ENCODE measurements at places on chromosomes 16 and 17. TPM values are rescaled to one million over a fixed set of nuclear protein-coding genes. Genes with fewer than 3 reads are reported as not detected.

TMEM88 gene
- 38.5 TPM for total RNA-seq

KCNJ16 gene
- total RNA-seq, result not detected

MMP2 gene
- total RNA-seq, result 69.2 TPM

EVPLL gene
- not detected for total RNA-seq

KRT33B gene
- total RNA-seq, result not detected

EPOP gene
- total RNA-seq, result 1.6 TPM

CCDC144A gene
- 1.5 TPM for total RNA-seq

KRT9 gene
- not detected for total RNA-seq

KRTAP4-9 gene
- not detected for total RNA-seq

NECAB2 gene
- total RNA-seq, result 0.77 TPM

C17orf67 gene
- total RNA-seq, result 0.63 TPM

TBC1D3I gene
- 0.63 TPM for total RNA-seq

CCL2 gene
- total RNA-seq, result 21.1 TPM

SHCBP1 gene
- total RNA-seq, result 7.6 TPM

DNA sequence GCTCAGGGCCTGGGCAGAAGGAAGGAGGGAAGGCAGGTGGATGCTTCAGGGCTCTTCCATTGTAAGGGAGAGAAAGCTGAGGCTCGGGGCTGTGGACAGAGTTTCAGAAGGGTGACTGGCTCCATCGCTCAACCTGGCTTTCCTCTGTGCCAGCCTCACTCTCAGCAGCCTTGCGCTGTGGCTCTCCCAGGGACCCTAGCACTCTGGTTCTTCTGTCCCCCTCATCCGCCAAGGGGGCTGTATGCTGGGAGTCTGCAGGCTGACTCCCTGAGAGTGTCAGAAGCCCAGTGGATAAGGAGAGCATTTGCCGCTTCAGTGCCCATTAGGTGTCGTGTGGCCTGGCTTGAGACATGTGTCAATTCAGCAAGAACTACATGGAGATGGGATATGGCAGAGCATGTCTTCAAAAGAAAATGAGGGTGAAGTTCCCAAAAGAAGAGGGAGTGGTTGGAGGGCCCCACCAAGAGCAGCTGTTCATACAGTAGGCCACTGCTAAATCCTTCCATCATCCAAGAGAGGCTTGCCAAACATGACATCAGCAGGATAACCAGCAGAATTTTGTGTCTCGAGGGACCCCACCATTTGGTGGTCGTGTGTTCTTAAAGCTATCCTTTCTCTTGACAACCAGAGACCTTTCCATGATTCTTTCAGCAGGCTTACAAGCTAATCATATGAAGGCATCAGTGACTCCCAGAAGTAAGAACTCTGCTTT, 148.2 kb downstream of the IRX5 start:
- DNase-seq, result no peak

GRCh38 chr17:50087912-50088405, 7.2 kb upstream of the PDK2 start:
- no peak for DNase-seq

GRCh38 chr17:7323731-7324437, 5.3 kb downstream of the NEURL4 start:
- DNase-seq, result peak; percentile 52

DNA sequence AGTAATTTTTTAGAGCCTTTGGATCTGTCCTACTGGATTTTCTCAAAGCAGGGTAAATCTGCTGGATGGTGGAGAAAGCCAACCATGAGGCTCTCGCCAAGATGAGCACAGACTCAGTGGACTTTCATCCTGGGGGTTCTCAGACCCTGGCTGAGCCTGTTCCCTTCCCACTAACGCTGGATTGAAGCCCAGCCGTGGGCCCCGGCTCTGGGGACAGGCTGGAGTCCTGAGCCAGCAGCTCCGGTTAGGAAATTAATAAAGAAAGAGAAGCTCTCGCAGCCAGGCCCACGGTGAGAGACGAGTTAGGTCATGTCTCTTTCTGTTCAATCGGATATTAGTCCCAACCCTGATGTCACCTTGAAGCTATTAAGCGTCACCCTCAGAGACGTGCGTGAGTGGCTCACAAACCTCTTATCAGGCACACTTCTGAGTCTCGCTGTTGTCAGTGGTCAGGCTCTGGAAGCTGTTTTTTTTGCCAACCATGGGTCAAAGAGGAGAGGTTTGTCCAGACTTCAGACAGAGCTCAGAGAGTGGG, 27.1 kb downstream of the MEOX1 start:
- DNase-seq, result peak; percentile 78

DNA sequence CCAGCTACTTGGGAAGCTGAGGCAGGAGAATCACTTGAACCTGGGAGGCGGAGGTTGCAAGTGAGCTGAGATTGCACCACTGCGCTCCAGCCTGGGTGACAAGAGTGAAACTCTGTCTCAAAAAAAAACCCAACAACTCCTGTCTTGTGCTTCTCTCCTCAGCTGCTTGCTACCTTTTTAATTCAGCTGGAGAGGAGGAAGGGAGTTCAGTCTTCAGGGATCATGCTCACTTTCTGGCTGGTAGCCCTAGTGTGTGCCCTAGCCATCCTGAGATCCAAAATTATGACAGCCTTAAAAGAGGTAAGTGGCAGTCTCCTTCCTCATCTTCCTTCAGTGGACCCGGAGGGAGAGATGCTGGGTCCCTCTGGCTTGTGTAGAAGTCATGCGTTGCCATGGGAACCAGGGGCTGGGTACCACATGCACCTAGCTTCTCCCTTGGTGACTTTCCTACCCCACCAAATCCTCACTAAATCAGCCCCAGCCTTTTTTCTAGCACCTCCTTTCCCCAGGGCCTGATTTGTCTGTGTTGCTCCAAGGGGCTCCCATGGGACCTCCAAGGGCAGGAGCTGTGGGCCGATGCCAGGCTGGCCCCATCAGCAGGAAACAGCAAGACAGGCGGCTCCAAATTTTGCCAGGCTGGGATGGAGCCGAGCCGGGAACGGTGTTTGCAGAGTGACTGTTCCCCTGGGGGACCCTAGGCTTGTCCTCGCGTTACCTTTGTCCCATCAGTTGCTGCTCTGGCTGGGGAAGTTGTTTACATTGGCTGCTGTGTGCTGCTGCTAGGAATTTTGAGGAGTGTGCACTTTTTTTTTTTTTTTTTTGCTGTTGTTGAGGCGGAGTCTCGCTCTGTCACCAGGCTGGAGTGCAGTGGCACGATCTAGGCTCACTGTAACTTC, 65.2 kb downstream of the ABCC1 start:
- DNase-seq, result peak; percentile 67

- peak; percentile 62 for DNase-seq
Measured at GRCh38 chr17:47693731-47694580, at the start of gene TBKBP1. Gene TBKBP1, plus strand, starts transcription at chr17:47694161. Its CDS starts 1,952 bp downstream, at chr17:47696113.

DNA sequence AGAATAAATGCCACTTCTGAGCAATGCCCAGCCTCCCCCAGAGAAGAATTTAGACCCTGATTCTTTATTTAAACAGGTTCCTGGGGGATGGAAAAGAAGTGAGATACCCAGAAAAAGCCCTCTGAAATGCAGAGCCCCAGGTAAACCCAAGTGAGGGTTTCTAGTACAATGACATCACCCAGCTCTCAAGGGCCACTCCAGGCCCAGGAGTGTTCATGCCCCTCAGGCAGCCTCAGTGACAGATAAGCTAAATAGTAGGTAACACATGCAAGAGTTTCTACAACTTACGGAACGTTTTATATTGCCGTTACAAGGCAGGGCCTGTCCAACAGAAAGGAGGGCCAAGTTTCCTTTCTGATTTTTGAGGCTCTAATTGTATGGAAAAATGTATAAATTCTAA, 683.7 kb upstream of the SALL1 start:
- DNase-seq, result no peak

GRCh38 chr17:19338031-19338990, 24.2 kb downstream of the B9D1 start:
- peak; percentile 64 for DNase-seq

GRCh38 chr16:66740010-66740409, 11.4 kb downstream of the DYNC1LI2 start:
- no peak for DNase-seq

GRCh38 chr17:47851764-47852112, 775 bp upstream of the SP6 start:
- DNase-seq, result no peak

- no peak for DNase-seq
Measured at GRCh38 chr16:3074860-3075522, 9.6 kb downstream of the IL32 start.

- peak; percentile 71 for DNase-seq
Measured at GRCh38 chr17:33234930-33235685, 58.0 kb downstream of the ASIC2 start.

- no peak for DNase-seq
Measured at GRCh38 chr17:82317394-82318168, at the start of gene CD7. Gene CD7, minus strand, starts transcription at chr17:82317608. Its CDS starts 113 bp downstream, at chr17:82317495.

- DNase-seq, result peak; percentile 66
Measured at GRCh38 chr17:50559674-50560184, 786 bp upstream of the CACNA1G start.

DNA sequence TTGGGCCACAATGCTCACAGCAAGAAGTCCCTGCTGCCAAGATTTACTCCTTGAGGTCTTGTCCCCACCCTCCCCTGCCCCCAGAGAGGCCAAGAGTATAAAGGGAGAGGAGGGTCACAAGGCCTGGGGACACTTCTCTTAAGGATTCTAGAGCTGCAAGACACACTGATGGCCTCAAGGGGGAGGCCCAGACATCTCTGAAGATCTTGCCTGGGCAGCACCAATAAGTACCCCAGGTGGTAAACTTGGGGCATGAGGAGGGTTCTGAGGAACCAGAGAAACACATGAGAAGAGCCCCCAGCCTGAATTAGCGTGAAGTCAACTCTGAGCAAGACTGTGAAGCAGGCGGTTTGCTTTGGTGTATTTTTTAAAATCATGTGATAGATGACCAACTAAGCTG, 26.8 kb upstream of the MTMR4 start:
- DNase-seq, result no peak

GRCh38 chr16:74999609-75000480, 1.0 kb downstream of the ZNRF1 start:
- peak; percentile 77 for DNase-seq

DNA sequence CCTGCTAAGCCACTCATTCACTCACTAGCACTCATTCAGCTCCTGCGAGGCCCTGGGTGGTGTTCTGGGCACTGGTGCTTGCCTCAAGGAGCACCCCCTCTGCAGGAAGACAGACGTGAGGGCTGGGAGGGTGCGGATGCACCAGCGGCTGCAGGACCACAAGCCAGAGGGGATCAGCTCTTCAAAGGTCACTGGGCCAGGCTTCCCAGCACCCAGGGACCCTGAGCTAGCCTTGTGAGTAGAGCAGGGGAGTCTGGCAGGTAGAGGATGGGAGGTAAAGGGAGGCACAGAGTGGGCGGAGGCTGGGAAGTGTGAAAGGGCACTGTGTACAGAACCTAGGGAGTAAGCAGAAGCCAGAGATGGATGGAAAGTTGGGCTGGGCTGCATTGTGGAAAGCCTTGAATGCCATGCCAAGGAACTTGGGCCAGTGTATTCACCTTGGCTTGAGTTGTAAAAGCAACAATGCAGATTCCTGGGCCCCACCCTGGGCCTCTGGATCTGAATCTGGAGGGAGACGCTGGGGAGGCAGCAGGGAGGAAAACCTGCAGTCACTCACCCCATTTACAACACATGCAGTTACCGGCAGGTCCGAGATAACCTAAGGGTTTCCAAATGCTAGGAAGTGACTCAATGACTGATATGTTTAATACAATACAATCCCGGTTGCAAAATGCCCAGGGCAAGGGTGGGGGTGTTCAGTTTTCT, 1.7 kb downstream of the IL4R start:
- DNase-seq, result peak; percentile 82

GRCh38 chr16:13176711-13177110, 275.3 kb downstream of the SHISA9 start:
- no peak for DNase-seq

DNA sequence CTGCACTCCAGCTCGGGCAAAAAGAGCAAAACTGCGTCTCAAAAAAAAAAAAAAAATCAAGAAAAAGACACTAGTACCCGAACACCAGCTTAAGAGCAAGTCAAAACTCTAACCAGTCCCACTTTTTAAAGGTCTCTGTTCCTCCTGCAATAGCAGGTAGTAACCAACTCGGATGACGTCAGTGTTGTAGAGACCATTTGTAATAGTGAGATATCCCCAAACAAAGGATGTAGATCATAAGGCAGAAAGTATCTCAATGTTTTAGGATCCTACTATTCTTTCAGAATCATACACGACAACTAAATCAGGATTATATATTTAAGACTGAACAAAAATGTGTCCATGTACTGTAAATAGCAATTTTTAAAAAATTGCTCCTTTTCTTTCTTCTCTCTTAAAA, 2.4 kb downstream of the JPT1 start:
- DNase-seq, result no peak

DNA sequence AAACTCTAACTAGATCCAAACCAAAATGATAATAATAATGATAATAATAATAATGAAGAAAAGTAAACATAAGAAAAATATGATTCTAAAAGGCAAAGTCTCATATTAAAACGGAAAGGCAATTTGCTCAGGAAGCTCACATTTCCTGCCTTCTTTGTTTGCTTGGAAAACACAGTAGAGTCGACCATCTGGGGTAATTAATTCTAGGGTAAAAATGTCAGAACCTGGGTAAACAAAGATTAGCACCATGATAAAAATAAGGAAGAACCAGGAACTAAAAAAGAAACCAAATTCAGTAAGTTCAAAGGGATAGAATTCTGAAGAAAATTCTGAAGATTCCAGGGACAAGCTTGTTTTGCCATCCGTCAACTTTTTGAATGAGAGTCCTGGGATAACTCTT, 16.2 kb downstream of the KRABD2 start:
- DNase-seq, result no peak

DNA sequence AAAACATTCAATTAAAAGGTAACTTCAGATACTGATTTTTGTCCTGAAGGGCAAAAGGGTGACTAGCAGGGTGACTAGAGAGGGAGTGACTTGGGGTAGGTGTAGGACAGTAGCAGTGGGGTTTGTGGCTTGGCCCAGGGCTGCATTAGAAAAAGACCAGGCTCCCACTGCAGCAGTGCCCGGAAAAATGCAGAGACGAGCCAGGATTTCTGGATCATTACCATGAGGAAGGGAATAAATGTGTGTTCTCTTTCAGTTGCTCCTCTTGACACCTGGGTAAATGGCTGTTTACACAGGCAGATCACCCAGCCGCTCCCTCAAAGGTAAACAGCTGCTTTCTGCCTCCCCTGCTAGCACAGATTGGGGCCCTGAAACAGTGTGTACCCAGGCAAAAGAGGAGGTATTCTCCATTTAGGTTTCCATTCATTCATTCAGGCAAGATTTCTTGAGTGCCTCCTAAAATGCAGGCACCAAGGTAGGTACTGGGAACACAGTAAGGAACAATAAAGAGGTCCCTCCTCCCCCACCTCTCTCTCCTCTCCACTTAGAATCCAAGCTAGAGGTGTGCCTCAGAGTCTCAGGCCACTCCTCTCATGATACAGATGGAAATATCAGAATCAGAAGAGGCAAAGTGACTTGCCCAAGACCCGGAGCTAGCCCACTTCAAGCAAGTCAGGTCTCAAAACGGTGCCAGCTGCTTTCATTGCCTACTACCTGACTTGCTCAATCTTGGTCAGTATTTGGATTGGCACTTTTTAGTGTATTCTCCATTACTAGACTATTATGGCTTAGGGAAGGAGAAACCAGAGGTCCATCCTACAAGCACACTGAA, 15.2 kb upstream of the TOX3 start:
- DNase-seq, result no peak

GRCh38 chr17:42783062-42783790, 2.8 kb downstream of the WNK4 start:
- DNase-seq, result no peak

GRCh38 chr16:23691483-23692189, 12.9 kb downstream of the PLK1 start:
- DNase-seq, result no peak

All from heart left ventricle (tissue), 16 donors.